ENCODE measurements at places on chromosomes 4 and X. TPM values are rescaled to one million over a fixed set of nuclear protein-coding genes. Genes with fewer than 3 reads are reported as not detected.

The PSAPL1 gene
- total RNA-seq: 0.61 TPM

DNA sequence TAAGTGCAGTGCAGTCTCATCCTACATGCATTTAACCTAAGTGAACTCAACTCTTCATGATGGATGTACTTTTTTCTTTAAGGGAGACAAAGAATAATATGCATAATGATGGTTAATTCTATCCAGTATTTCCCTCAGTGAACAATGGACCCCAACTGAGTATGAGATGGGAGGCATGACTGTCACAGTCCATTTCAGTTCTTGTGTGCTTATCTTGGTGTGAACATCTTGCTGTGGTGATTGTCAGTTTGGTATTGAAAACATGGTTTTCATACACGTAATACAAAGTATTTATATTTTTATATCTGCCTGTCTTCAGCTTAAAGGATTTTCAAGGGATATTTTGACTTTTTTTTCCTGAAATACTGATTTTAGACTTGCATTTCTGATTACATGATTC is 72.0 kb upstream of the NDUFC1 start:
- DNase-seq: no peak

The ADH6 gene
- total RNA-seq: 0.31 TPM

DNA sequence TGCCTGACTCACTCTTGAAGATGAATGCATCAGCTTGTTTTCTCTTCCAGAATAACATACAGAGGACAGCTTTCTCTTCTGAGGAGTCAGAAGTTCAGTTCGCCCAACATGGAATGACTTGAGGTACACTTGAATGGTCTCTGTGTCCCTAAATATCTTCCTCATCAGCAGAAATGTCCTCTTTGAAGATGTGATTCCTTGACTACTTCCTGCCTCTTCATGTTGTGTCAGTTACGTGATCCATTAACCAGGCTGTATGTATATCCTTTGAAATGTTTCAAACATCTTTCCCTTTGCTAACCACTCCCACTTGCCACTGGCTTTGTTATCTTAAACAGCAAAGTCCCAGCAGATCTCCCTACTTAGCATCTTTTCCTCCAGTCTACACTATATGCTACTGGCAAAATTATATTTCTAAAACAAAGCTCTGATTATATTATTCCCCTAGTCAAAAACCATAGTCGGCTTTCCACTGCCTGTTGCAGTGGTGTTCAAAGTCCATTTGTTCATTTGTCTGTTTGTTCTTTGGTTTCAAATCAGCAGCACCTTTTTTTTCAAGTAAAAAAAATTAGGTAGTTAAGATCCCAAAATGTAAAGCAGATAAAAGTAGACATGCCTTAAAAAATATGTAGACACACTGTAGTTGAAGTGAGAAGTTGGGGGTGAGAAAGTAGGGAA is 82.1 kb upstream of the PAK3 start:
- DNase-seq: no peak

The ODAPH gene
- not detected for total RNA-seq

- DNase-seq: no peak
Measured at GRCh38 chrX:141175786-141176185, 1.1 kb downstream of the LDOC1 start.

All from upper lobe of left lung (tissue), 6 donors.